ENCODE measurements at places on chromosomes 4 and X.

DNA sequence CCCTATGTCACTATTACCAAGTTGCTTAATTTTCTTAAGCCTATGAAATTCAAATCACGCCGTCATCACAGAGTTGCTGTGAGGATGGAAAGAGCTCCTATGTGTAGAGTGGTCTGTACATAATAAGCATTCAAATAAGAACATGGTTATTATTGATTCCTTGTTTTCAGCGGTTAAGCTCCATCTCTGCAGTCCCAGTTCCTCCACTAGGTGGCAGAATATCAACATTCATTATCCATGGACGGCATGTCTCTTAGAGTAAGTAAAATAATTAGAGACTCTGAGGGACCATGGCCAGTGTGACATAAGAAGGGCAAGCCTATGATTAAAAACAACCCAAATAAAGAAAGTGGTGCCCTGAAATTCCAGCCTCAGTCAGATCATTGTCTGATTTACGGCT, 132.5 kb upstream of the NHS start:
- no peak for DNase-seq

- DNase-seq, result no peak
Observed at GRCh38 chrX:153688911-153689590, 1.3 kb downstream of the SLC6A8 start.

- no peak for DNase-seq
Observed at GRCh38 chr4:16492872-16493271, 266.6 kb upstream of the TAPT1 start.

DNA sequence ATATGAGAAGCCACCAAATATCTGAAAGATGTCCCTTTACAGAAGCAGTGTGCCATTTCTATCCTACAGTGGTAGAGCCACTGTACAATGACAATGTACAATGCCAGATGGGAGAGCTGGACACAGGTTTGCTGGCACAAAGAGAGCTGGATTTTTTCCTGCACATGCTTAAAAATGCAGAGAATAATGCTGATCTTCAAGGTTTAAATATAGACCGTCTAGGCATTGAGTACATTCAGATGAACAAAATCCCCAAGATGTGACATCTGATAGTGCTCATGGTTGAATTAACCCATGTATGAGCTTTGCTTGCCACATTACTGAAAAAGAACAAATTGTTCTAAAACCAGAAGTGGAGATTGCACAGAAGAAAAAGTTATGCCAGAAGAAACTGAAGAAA, 11.7 kb downstream of the ADGRL3 start:
- DNase-seq, result no peak

- DNase-seq, result no peak
Observed at GRCh38 chrX:25226151-25226550, 210.4 kb upstream of the ARX start.

DNA sequence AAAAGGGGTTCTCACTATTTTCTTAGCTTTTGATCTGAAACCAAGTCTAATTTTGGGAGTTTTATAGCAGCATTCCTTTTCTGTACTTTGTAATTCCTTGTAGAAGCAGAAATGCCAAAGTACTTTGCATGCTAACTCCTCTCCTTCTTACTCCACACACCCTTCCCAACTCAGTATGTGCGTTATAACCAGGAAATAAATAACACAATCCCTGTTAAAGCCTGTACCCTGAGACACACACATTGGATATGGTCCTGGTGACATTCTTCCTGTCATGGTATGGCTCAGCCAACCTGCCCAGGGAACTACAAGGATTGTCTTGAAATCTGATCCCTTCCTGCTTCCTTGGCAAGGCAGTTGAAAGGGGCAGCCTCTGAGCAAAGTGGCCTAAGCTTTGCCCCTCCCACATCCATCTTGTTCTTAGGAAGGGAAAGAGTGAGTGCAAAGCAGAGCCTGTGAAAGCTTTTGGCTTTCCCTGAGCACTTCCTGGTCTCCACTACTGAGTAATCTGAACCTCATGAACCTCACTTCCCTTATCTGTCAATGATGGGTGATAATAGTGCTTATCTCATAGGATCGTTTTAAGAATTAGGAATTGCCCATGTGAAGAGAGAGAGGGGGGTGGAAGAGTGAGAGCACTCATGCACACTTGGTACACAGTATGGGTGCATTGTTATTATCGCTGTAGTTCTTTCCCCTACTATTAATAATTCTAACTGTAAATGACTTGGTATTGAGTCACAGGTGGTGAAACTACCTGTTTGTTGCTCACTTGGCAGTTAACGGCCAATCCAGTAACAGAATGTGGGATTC, 109.3 kb downstream of the AFF2 start:
- DNase-seq, result no peak

DNA sequence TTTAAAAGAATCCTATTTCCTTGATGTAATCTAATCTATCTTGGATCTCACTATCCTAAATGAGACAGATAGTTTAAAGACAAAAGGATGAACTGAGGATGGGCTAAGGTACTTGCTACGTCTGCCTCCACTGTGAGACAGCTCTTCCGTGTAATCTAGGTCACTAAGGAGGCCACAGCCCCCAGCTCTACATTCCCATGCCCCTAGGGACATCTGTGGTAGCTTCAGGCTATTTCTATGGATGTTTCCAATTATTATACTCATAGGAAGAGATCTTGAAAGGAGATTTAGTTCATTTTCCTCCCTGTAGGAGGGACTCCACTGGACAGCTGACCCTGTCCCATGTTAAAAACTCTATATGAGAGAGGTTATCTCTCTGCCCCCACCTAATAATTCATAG, 140.8 kb upstream of the TRPC5 start:
- no peak for DNase-seq

DNA sequence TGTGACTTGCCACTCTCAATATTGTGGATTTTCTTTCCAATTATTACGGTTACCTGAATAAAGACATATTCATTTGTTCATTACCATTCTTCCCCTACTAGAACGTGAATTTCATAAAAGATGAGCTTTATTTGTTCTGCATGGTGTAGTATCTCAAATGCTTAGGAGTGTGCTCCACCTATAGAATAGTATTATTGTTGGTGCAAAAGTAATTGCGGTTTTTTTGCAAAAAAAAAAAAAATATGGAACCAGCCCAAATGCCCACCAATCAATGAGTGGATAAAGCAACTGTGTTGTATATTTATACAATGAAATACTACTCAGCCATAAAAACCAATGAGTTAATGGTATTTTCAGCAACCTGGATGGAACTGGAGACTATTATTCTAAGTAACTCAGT, 525.5 kb upstream of the PRKX start:
- no peak for DNase-seq

DNA sequence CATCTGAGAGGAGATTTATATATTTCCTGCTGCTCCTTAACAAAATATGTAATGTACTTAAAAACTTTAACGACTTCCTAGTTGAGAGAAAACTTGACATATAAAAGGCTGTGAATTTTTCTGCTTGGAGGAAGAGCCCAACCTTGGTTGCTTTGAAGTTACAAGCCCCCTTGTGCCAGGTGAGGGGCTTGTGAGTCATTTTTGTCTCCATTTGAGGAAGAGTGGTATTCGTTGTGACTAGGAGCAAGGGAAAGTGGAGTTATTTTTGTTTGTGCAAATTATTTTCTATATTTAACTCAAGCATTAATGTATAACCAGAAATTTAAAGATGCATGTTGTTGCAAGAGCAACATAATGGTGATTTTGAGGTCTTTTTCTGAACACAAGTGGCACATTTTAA, 99.0 kb upstream of the DDX3X start:
- no peak for DNase-seq

DNA sequence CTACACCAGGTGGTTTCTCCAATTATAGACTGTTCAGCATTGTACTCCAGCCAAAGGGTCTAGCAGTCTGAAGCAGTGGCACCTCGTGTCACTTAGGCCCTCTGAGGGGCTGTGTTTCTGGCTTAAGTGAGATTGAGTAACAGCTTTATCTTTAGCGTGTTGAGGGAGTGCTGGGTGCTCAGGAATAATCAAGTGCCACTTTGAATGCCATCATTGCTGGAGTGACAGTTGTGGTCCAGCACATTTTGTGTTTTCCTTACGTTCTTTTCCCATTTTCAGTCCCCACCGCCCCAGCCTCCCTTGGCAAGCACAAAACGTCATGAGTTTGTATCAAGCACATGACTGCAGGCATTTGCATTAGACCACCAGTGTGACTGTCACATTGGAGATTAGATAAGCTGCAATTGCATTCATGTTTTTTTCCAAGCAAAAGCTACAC, 58.7 kb downstream of the FNIP2 start:
- no peak for DNase-seq

GRCh38 chr4:89364541-89364940, 56.9 kb upstream of the GPRIN3 start:
- no peak for DNase-seq

DNA sequence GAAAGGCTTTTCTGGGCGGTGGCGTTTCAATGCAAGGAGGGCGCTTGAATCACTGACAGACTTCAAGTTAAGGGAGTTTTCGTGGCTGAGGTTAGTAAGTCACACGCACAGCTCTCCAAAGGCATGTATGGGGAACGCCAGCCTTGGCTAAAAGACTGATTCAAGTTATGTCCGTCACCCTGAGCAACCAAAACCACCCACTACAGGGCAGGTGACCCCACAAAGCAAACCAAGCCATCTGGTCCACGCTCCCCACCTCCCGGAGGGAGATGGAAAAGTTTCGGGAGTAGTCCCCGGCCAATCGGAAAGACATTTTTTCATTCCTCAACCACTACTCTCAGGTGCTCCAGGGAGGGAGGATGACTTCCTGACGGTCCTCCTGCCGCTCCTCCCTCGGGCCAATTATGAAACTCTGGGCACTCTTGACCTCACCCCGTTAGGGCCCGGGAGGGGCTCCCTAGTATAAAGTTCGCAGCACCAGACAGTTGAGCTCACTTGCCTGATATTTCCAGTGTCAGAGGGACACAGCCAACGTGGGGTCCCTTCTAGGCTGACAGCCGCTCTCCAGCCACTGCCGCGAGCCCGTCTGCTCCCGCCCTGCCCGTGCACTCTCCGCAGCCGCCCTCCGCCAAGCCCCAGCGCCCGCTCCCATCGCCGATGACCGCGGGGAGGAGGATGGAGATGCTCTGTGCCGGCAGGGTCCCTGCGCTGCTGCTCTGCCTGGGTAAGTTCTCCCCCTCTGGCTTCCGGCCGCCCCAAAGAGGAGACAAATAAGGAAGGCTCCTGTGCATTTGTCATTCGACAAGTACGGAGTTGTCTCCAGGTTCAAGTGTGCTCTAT, at the start of gene EREG:
Gene EREG (plus strand): TSS at position 494 of the 840 bp plus-strand sequence. CDS start 164 bp downstream, at position 658.
- DNase-seq, result no peak

DNA sequence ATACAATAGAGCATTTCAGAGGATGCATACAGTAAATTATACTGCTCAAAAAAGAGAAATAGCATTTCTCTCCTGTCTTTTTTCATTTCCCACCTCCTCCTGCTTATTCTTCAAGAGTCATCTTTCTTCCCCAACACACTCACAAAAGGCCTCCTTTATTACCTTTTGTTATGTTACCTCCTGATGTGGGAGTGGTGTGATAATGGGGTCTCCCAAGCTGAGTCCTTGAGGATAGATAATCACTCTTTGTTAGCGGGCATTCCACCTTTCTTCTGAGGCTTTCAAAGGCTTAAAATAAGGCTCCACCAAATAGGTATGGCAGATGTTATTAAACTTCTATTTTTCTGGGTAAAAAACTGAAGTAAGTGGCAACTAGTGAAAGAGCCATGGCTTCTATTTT, 159.8 kb downstream of the CPEB2 start:
- DNase-seq, result no peak

GRCh38 chr4:37653601-37654000, 32.6 kb downstream of the RELL1 start:
- DNase-seq, result no peak

DNA sequence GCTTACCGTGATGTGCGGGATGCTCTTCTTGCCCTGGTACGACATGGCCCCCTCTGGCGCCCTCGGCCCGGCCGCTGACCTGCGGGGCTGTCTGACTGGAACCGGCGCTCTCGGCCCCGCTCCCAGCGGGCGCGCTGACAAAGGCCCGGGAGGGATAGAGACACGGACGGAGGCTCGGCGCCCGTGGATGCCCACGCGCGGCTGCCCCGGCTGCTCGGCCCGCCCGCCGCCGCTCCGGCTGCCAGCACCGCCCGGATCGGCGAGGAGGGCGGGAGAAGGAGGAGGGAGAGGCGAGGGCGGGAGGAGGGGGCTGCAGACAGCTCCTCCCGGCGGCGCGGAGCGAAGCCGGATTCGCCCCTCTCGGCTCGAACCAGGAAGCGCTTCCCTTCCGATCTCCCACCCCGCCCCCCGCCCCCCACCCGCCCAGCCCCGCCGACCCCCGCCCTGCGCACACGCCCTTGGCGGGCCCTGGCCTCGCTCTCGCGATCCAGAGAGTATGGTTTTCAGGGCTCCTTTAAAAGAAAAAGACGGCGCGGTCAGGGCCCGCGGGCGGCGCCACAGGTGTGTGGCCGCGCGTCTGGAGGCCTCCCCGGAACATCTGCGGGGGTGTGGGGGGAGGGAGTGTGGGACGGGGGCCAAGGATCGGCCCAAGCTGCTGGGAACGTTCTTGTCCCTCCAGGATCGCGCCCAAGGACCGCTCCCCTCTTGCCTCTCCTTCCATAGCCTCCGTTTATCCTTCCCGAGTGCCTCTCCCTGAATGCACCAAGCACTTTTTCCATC, 4.5 kb downstream of the CRMP1 start:
- no peak for DNase-seq

DNA sequence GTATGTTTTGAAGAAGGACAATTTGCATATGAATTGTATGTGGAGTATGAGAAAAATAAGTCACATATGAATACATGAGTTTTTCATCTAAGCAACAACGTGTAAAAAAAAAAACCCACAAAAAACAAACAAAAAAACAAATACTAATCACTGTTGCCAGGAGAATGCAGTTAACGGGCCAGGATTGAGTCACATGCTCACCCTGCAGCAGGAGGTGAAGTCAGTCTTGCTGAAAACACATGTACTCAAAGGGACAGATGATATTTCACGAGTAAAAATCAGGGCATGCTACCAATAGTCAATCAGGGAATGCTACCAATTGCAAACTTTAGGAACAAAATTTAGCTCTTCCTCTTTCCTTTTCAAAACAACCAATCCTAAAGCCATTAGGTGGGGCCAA, 10.4 kb upstream of the DCLK2 start:
- no peak for DNase-seq

DNA sequence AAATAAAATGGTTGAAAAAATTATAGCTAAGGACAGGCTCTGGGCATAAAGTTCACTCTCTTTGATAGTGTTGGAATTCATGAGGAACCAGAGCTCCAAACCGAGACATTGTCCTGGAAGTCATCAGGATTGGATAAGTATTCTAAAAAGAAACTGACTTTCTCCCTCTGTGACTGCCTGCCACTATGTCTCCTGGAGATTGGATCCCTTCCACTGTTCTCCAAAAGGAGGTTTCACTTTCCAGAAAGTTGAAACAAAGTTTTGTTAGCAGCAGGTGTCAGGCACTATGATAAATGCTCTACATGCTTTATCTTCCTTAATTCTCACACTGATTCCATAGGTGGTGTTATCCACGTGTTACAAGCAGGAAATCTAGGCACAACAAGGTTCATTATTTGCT, 16.8 kb downstream of the BANK1 start:
- no peak for DNase-seq

GRCh38 chr4:7197910-7198309, 5.6 kb downstream of the SORCS2 start:
- DNase-seq, result no peak

GRCh38 chr4:36189511-36190226, 54.6 kb downstream of the ARAP2 start:
- DNase-seq, result no peak

Data from stimulated activated CD8-positive, alpha-beta memory T cell treated with anti-CD3 and anti-CD28 coated beads, Interleukin-4, amount 100 ng/mL, for 4 hours (primary cell).